Activated T-cell treated with anti-CD3 and anti-CD28 coated beads, Interleukin-2, amount 50 U/mL, for 24 hours (primary cell): ENCODE measurements at places on chromosomes 2 and 18.
A peak's percentile ranks its signal among the peaks of the same experiment; 100 is the strongest.

- DNase-seq, result no peak
Observed at GRCh38 chr2:98500561-98500960, 55.9 kb downstream of the INPP4A start.

- DNase-seq, result no peak
Observed at GRCh38 chr18:21996351-21996826, 173.0 kb upstream of the GATA6 start.

DNA sequence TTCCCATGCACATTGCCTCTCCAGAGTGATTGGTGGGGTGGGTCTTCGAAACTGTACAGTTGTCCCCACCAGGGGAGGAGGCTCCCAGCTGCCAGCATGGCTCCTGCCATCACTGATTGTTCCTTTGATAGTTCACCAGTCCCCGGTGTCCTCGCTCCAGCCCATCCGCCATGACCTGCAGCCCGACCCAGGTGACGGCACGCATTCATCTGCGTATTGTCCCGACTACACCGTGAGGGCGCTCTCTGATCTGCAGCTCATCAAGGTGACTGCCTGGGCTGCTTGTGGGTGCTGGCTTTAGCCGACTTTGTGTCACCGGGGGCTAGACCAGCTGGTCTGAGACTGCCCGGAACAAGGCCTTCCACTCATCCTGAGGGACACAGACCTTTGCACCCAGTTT, 12.4 kb downstream of the CNNM3 start:
- DNase-seq, result no peak

DNA sequence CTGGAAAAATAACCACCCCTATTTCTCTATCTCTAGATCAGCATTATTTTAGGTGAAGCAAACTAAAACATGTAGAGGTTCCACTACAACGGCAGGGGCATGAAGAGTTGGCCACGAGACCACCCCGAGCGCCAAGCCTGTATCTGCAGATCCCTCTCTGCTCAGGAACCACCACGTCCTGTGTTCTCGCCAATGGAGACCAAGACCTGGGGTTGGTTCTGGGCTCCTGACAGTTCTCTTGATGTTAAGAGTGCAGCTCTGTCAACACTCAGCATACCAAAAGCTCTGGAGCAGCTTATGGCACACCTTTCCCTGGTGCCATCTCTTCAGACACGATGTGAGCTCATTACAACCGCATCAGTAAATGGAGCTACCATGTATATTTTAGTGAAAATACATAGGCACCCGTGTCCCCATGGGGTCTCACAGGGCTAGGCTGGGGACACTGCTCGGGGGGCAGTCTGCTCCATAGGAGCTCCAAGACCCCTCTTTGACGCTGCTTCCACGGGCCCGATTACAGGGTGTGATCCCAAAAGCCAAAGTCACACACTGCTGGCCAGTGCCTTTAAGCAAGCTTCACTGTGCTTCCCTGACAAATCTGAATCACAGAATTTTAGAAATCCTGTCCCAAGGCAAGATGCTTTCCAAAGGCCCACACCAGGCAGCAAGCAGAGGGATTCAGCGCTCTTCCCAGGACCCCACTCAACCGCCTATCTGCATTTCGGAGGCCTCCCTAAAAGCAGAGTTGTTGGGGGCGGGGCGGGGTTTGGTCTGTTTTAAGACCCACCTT, 72.2 kb downstream of the EMILIN2 start:
- DNase-seq, result no peak

- DNase-seq, result no peak
Observed at GRCh38 chr2:102145107-102145506, 2.6 kb downstream of the IL1R1 start.

- DNase-seq, result no peak
Observed at GRCh38 chr2:46849721-46850556, 65.7 kb downstream of the MCFD2 start.

DNA sequence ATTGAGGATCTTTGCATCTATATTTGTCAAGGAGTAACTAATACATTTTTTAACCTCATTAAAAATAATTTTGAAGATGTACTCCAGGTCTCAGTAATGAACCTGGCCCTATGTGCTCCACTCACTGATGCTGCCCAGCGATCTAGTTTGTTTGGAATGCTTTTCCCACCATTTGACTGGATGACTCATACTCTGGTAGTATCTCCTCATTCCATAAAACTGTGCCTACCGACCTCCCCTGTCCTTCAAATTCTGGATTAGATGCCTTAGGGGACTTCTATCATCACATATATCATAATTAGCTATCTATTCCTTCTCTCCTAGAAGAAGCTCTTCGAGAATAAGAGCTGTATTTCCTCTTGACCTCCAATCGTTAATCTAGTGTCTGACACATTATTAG, 83.8 kb downstream of the FAM117B start:
- DNase-seq, result no peak

- no peak for DNase-seq
Observed at GRCh38 chr2:216219861-216220260, 110.7 kb downstream of the XRCC5 start.

DNA sequence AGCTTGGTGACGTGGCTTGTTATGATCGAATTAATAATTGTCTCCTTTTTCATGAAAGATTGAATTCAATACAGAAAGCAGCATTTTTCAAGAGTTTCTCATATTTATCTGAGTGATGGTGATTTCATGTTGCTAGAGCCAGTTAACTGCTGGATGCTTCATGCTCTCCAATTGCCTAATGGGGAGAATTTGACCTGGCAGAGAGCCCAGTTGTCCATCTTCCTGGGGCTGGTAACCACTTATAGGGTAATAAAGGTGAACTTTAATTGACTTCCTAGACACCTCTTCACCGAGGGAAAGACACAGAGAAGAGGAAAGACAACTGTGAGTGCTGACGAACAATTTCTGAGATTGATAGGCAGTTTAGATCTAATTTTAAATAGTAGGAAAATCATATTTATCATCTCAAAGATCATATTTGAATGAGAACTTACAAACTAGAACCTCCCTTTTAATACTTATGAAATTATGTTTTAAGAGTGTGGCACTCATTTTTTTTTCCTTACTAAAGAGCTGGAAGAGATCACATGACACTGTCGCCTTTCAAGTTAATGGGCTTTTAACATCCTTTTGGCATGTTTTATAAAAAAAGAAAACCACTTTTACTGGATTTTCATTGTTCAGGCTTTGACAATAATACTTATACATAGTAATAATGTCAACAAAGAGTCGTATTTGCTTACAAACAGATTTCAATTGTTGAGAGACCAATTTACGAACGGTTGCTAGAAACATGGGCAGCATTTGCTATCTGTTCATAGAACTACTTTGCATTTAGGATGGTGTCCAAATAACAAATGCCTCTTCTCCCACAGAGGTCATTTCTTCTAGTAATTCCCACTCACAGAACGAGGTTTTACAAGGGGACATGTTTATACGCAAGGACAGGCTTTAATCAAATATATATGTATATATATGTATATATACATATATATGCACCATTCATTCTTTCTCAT, 153.3 kb downstream of the RAPGEF4 start:
- no peak for DNase-seq

DNA sequence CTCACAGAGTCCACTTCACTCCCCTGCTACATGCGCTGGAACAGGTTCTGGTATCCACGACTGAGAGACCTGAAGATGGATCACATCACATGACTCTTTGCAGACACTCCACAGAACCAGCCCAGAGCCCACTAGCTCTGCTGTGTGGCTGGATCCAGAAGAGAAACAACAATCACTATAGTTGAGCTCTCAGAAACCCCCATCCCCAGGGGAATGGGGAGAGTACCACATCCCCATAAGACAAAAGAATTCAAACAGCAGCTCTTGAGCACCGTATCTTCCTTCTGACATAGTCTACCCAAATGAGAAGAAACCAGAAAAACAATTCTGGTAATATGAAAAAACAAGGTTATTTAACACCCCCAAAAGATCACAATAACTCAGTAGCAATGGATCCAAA, 76.4 kb downstream of the ZSWIM2 start:
- DNase-seq, result no peak

GRCh38 chr2:227238238-227239237, 74.1 kb downstream of the COL4A3 start:
- peak; percentile 68 for DNase-seq

DNA sequence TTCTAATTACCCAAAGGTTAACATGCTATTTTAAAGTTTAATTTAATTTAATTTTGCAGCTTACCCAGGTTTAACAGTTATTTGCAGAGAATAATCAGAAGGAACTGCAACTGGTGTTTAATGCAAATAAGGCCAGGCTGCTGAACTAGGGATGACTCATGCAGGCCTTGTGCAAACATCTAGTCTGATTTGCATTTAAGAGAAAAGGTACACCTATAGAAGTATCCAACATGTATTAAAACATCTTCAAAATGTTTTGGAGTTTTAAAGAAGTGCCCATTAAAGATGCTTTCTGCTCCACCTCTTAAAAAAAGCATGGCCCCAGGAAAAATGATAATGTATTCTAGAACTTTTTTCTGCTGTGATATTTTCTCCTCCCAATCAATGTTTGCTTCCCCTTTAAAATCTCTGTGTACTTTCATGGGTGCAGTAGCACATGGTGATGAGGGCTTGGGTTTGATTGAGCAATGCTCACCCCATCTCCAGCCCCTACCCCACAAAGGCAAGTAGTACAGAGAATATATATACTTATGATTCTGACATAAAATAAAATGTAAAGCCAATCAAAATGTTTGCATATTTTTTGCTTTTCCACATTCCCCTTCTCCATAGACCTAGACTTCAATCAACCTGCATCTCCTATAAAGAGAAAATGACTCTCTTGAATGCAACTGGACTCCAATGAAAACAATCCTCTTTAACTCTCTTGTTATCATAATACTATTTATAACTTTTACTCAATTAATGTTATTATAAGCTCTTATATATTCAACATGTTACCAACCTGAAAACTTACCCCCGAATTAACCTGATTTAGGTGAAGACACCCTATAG, 54.1 kb downstream of the ATP8B1 start:
- DNase-seq, result no peak

DNA sequence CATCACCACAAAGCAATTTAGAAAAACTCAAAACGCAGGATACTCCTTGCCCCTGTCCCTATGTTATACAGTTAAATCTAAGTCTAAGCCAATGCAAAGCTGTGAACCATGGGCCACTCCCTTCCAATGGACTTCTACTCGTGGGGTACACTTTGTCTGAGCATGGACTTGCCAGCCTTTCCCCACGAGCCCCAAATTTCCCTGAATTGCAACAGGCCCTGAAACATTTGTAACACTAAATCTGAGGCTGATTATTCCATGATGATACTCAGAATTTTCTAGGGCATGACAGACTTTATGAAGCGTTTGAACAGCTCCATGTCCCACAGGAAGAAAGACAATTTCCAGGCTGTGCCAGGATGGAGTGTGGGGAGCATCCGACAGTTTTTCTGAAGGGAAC, 189.6 kb downstream of the TXNL1 start:
- DNase-seq, result no peak

DNA sequence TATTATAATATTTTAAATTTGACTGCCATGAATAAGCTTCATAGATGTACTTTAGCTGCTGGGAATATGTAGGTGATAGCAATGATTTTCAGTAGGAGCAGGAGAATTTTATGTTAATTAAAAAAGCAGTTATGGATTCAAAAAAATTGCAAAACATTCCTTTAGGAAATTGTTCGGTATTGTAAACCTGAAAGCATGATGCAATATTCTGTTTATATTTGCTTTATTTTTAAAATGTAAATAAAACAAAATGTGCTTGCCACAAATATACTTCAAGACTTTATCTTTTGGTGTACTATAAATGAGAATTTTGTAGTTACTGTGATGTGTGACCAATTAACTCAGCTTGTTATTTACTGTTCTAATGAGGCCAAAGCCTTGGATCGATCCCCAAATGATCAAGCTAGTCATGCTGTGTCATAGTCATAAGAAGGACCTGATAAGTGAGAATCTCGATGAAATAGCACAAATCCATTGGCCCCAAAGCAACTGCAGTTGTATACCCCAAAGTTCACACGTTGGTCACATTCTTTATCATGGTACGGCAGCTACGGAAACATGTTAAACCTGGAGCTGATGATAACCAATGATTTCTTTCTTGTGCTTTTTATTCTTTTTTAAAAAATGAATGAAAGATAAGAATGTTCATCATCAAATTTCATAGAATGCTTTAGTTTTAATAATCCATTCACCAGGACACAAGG, 23.6 kb upstream of the ATIC start:
- DNase-seq, result no peak

GRCh38 chr2:65605058-65605742, 172.8 kb upstream of the SPRED2 start:
- no peak for DNase-seq

GRCh38 chr18:7857562-7857961, 290.4 kb downstream of the PTPRM start:
- DNase-seq, result no peak

DNA sequence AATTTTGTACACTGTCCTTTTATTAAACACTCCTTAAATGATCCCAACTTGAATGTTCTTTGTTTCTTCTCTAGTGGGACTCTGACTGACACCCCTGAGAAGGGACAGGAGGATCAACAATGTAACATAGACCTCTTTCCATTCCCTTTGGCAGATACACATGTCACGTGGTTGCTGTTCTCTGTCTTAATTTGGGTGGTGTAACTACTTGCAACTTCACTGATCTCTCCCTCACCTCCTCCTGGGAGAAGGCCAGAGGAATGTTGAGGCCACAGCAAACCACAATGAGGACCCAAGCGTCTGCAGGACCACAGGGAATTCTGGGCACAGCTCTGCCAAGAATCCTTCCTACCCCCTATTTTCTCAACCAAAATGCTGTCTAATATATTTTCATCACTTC, 205.6 kb downstream of the RTP5 start:
- no peak for DNase-seq

GRCh38 chr2:95276888-95277245, 2.6 kb downstream of the PROM2 start:
- no peak for DNase-seq

DNA sequence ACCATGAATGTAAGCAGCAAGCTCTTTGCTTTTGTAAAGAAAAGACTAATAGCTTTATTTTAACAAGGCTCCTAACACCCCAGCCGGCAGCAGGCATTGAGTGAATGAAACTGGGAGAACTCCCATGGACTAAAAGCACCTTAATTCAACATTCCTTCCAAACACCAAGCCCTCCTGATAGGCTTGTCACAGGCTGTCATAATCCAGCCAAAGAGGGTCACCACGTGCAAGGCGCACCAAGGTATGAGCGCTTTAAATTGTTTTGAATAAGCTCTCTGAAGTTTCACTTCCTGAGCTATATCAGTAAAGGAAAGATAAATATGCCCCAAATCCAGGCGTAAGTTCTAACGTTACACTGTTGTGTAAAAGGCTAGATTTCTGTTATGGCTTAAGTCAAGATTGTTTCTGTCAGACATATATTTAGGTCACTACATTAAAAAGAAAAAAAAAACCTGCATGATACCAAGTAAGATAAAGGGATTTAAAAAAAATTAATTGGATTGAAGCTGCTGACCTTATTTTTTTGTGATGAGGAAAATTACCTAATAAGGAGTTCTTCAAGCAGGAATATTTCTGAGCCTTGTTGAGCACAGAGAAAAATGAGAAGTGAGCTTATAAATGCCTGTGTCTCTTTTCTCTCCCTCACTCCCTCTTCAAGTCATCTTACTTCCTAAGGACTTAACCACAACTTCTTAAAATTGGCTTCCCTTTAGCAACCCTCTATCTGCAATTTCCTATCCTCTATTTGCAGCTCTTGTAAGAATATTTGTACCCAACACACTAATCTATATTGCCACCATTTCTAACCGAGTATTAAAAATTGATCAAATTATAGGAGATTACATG, 136.1 kb upstream of the NRP2 start:
- DNase-seq, result no peak
